ENCODE measurements at places on chromosomes 13 and 19.

GRCh38 chr19:57850553-57851017, 926 bp downstream of the ZNF587 start:
- no peak for DNase-seq

DNA sequence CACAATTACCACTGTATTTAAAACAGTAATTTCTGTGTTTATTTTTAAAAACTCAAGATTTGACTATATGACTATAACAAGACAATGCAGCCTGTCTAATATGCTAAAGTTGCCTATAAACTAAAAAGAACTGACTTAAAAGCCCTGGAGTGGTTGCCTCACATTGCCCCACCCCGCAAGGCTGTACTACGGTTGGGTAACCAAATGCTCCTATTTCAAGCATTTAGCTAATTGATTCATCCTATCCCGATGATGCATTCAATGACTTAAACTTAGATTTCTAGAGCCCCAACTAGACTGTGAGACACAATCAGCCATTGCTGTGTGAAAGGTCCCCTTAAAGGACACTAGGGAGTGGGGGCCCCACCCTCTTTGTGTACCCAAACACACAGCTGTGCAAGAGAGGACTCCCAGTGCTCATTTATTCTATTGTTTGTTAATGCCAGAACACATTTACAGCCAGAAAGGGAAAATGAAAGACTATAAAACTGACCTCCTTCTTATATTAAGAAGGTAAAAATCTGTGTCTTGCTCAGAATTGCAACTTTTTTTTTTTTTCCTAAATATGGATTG, 66.9 kb downstream of the MIPEP start:
- DNase-seq = no peak

DNA sequence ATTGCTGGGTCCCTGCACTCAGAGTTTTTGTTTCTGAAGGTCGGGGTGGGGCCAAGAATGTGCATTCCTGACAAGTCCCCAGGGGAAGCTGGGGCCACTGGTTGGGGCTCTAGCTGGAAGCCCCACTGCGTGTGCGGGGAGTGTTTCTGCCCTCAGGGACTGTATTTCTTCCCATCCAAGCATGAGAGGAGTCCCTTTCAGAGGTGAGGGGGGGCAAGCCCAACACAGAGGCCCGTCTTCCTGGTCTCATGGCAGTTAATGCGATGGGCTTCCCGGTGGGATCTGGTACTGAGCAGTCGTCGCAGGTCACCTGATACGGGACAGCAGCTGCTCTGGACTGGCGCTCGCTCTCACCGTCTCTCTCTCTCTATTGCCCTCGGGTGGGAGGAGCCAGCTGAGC, 50.4 kb downstream of the GPR12 start:
- DNase-seq = no peak

GRCh38 chr13:93425411-93425810, 198.8 kb downstream of the GPC6 start:
- no peak for DNase-seq

DNA sequence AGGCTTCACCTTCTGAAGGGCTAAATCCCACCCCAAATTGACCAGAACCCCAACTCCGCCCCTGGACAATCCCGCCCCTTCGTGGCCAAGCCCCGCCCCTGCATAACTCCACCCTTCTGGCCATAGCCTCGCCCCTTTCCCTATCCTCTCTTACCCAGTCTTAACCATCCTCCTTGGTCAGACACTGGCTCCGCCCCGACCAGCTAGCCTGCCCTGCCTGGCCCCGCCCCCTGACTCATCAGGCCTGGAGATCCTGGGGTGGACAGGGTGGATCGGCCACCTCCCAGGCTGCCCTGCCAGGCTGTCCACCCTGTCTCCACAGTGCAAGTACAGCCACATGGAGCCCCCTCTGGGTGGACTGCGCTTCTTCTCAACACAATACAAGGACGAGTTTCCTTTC, 8.0 kb upstream of the ZNF358 start:
- peak; percentile 96 for DNase-seq

- DNase-seq = no peak
These were observed 5.1 kb downstream of the ZNF555 start for GRCh38 chr19:2846180-2846894.

- no peak for DNase-seq
These were observed 406.7 kb upstream of the ZNF507 start for GRCh38 chr19:31938675-31939074.

- DNase-seq = no peak
These were observed 402.5 kb upstream of the PCDH9 start for GRCh38 chr13:67632590-67632989.

DNA sequence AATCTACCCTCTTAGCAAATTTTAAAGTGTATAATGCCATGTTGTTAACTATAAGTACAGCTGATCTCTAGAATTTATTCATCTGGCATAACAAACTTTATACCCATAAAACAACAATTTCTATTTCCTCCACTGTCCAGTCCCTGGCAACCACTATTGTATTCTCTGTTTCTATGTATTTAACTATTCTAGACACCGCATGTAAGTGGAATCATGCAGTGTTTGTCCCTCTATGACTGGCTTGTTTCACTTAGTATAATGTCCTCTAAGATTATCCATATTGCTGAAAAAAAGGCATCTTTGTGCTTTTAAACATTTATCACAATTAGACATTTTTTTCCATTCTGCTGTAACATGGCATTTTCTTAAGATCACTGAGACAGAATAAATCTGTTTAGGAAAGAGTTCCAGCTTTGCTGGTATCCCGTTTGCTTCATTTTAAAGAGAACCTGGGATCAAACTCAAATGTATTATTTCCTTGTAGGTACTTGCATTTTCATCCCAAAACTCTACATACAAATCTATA, 1191.0 kb downstream of the SLITRK5 start:
- no peak for DNase-seq

- DNase-seq = peak; percentile 91
These were observed 4.9 kb downstream of the ADAMTSL5 start for GRCh38 chr19:1507763-1508506.

DNA sequence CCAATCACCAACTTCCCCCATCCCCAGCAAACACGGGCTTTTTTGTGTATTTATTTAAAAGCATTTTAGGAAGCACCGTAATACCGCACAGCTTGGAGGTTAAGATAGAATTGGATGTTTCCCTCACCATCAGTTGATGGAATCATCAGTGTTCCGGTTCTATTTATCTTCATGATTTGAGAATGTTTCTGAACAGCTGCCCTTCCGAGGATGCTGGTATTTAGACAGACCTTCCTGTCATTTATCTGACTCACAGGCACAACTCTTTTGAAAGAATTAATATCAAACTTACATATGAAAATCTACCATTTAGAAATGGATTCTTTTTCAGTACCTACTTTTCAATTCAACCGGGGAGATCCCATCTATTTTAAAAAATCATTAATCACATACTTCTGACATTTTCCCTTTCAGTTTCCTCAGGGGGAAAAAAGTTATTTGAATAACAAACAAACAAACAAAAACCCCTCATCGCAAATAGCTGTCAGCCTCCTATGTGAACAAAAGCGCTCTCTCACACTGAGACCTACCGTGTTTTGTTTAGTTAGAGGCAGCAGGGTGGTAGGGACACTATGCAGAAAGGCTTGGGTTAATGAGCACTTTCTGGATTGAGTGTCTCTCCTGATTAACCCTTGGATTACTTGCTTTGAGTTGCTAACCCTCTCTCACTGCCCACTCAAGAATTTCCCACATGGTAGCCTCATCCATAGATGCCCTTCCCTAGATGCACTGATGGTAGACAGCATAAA, 189.3 kb downstream of the TM9SF2 start:
- DNase-seq = no peak

DNA sequence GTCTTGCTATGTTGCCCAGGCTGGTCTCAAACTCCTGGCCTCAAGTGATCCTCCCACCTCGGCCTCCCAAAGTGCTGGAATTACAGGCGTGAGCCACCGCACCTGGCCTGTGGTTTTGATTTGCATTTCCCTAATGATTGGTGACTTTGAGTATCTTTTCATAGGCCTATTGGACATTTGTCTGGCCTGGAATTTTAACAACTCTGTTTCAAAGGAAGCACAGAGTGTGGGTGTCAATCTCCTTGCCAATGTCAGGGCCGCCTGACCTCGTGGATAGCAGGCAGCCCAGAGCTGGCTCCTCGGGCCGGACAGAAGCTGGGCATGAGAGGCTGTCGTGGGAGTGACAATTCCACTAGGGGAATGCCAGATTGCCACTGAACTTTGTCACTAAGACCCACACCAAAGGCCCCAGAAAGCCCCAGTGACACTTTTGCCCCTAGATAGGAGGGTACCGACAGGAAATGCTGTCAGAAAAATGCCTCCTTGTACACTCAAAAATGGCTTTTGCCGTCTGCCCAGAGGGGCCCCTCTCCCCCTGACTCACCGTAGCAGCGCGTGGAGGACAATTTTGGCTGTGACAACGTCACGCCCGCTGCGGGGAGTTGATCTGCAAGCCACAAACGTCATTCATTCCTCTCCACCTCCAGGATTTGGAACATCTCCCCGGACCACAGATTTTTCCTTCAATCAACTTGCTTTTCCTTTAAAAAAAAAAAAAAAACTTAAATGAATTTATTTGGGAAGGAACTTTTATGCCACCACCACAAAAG, 11.7 kb upstream of the ADGRE5 start:
- no peak for DNase-seq

DNA sequence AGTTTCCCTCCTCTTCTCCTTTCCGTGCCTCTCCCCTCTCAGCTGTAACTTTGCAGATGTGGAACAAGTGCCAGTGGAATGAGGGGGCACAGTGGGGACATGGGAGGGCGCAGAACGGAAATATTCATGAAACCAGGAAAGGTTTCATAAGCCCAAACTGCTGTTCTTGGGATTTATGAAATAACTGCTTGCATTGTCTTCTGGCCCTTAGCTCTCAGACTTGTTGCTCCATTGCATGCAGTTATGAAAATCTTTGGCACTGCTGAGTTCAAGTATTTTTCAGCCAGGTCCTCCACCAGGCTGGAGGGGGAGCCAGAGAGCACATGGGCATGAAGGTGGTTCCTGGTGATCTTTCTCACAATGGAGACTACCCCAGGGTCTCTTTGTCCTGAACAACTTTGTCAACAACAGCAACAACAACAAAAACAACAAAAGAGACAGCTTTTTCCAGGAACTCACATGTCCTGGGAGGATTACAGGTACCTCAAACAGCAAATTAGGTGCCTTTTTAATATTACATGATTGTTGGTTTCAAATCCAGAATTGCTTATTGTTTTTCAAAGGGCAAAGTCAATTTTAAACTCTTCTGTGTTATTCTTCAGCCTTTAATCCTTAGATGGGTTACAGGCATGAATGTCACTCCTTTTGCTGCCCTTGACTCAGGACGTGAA, 1.5 kb downstream of the RGCC start:
- no peak for DNase-seq

- DNase-seq = no peak
These were observed 6.5 kb upstream of the HSPH1 start for GRCh38 chr13:31168166-31168565.

DNA sequence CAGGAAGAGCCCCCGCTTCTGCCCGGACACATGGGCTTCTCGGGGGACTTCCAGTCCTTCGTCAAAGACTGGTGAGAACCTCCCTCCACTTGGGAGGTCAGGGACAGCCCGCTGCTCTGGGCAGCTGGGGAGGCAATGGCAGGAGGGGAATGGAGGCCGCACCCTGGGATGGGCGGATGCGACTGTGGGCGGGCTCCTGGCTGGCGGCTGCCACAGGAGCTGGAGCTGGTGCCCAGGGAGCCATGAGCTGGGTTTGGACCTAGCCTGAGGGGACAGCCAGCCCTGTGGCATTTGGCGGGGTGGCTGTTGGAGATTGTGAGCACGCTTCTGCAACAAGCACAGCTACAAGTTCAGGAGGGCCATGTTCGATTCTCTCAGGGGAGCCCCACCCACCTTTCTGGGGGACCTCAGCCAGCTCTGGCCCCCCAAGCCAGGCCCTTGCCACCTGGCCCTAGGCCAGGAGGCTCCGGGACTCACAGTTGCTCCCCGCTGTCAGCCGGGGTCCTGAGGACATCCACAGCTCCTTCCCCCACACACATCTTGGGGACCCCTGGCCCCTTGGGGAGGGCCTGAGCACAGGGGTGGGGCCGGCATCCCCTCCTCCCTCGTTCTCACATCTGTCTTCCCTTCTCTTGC, 3.0 kb upstream of the TGFBR3L start:
- DNase-seq = no peak

DNA sequence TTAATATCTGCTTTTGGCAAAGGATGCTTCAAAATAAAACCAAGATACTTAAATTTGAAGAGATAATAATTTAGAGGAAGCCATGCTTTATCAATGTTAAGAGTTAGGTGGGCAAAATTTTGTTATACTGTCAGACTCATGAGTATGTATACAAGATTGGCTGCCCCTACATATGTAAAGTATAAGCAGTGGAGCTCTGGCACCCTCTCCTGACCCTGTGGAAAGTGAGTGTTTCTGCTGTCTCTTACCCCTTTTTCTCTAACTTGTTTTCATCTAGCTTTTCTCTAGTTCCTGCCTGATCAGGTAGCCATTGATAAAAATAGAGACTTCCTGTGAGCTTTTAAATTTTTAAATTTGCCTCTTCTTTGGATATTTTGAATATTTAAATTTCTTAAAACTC, 710.9 kb upstream of the SPRY2 start:
- no peak for DNase-seq

GRCh38 chr19:18278521-18279265, 2.7 kb downstream of the JUND start:
- no peak for DNase-seq

- no peak for DNase-seq
These were observed 1414.6 kb downstream of the SLITRK1 start for GRCh38 chr13:82467626-82468025.

- no peak for DNase-seq
These were observed at the start of gene SLC15A1 for GRCh38 chr13:98752467-98753290. Gene SLC15A1, minus strand, starts transcription at chr13:98752672. Its CDS starts 74 bp downstream, at chr13:98752598.

- DNase-seq = peak; percentile 82
These were observed 7.3 kb downstream of the MRPL4 start for GRCh38 chr19:10259162-10259905.

DNA sequence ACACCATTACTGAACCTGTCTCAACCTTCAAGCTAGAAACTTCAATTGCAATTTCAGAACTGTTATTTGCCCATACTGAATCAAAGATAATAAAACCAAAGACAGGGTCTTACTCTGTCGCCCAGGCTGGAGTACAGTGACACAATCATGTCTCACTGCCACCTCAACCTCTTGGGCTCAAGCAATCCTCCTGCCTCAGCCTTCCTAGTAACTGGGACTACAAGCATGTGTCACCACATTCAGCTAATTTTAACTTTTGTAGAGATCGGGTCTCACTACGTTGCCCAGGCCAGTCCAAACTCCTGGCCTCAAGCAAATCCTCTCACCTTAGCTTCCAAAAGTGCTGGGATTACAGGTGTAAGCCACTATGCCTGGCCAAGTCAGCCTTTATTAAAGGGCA, 143.4 kb downstream of the DIAPH3 start:
- DNase-seq = no peak

- no peak for DNase-seq
These were observed 19.3 kb downstream of the AP1M1 start for GRCh38 chr19:16216744-16217670.

GRCh38 chr19:46717034-46717715, at the start of gene PRKD2:
Gene PRKD2, minus strand, starts transcription at chr19:46717114. Its CDS starts 744 bp downstream, at chr19:46716370.
- peak; percentile 90 for DNase-seq

All from RWPE2 (cell line).